ENCODE measurements at places on chromosomes 13 and 19.

- no peak for DNase-seq
These were observed 83.2 kb upstream of the MCF2L start for GRCh38 chr13:112885782-112886268.

DNA sequence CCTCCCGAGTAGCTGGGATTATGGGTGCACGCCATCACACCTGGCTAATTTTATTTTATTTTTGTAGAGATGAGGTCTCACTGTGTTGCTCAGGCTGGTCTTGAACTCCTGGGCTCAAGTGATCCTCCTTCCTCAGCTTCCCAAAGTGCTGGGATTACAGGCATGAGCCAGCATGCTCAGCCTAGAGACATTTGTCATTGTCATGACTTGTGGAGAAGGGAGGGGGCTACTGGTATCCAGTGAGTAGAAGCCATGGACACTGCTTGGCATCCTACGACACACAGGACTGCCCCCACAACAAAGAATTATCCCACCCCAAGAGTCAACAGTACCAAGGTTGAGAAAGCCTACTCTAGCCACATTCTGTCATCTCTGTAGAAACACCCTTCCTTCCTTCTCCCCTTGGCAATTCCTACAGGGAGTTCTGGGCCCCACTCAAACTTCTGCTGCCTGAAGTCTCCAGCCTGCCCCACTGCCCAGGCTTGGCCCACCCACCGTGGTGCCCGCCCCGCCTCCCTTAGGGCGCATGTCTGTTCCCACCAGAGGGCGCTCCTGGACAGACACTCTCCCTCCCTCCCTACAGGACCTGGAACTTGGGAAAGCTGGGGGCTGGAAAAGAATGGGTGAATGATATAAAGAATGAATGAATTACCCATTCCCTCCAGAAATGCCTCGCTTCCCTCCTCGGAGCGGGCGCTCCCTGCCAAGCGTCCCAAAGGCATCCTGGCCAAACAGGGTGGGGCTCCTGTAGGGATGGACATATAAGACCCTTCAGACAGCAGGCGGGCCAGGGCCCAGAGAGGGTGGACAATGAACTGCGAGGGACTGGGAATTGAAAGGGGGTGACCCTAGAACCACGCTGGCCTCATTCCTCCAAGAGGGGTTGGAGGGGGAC is 5.5 kb upstream of the EMP3 start:
- DNase-seq: peak; percentile 67

DNA sequence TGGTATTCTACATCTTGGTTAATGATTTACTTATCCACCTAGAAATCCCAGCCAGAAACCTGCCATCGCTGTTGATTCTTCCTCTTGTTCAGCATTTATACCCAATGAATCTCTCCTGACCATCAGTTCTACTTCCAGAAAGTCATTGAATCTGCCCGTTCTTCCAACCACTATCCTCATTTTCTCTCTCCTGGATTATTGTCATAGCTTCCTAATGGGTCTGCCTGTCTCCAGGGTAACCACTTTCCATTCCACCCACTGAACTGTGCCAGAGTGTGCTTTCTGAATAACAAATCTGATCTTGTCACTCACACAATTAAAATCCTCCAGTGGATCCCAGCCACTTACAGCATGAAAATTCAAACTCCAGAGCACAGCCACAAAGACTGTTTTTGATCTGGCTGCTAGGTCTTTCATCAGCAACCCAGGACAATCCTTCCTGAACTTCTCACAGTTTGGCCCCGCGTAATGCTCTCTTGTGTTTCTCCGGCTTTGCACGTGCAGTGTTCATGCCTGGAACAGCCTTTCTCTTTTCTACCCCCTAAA is 330.6 kb downstream of the SPRY2 start:
- no peak for DNase-seq

GRCh38 chr13:64855506-64855905 is 2374.6 kb downstream of the PCDH9 start:
- DNase-seq: no peak

DNA sequence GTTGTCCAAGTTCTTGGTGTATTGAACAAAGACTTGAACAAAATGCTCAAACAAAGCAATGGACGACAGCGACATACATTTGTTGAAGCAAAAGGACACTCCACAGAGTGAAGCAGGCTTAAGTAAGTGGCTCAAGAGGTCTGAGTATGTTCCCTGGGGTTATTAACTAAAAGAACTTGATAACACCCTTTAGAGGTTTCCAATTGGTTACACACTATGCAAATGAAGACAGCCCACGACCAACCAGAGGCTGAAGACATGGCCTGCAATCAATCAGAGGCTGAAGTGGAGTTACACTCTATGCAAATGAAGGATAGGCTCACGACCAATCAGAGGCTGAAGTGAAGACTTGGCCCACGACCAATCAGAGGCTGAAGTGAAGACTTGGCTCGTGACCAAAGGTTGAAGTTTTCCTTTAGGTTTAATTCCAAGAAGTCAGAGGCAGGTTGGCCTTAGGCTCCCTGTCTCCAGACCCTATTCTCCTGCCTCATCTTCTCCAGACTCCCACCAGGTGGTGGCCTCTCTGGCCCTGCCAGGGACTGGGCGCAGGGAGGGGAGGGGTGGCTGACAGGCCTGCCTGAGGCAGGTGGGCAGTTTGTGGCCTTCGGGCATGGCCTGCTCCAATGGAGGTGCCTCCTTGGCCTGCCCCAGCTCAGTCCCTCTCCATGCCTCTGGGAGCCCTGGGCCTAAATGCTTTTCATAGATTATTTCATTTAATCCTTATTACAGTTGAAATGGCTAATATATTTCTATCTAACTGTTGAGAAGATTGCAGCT is 38.1 kb downstream of the CCDC169 start:
- no peak for DNase-seq

DNA sequence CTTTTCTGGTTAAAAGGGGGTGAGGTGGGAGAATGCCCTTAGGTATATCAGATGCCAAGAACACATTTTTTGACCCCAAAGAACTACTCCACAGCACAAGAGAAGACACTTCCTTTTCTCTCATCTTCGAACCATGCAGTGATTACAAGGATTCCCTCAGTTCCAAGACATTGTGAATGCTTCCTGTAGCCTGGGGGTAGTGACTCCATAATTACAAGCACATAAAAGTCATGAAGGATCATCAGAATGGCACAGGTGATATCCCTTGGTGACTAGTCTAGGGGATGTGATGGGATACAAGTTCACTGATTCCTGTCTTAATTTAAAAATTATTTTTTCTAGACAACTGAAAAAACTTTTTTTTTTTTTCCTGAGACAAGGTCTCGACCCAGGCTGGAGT is 78.0 kb downstream of the ZC3H13 start:
- no peak for DNase-seq

GRCh38 chr13:111476197-111476596 is 155.8 kb downstream of the TEX29 start:
- DNase-seq: no peak

- DNase-seq: no peak
These were observed 2.3 kb downstream of the PRAM1 start for GRCh38 chr19:8500158-8500557.

GRCh38 chr13:80454245-80454644 is 113.3 kb upstream of the SPRY2 start:
- DNase-seq: no peak

- no peak for DNase-seq
These were observed 62.0 kb downstream of the COL4A1 start for GRCh38 chr13:110244976-110245375.

DNA sequence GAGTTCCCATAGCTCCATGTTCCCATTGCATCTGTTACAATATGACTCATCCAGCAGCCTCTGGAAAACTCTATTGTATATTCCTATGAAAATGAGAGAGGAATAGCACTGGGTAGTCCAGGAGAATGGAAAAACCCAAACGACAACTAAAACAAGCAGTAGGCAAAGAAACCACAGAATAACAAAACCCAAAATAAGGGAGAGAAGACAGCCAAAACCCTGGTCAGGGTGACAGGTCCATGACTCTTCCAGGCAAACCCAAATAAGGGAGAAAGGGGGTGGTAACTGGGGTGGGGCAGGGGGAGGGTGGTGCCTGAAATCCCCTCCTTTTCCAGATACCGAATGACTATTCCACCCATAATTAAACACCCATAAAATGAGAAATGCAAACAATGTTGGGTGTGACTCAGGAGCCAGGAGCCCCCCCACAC is 4.0 kb upstream of the ZNF8 start:
- DNase-seq: no peak

DNA sequence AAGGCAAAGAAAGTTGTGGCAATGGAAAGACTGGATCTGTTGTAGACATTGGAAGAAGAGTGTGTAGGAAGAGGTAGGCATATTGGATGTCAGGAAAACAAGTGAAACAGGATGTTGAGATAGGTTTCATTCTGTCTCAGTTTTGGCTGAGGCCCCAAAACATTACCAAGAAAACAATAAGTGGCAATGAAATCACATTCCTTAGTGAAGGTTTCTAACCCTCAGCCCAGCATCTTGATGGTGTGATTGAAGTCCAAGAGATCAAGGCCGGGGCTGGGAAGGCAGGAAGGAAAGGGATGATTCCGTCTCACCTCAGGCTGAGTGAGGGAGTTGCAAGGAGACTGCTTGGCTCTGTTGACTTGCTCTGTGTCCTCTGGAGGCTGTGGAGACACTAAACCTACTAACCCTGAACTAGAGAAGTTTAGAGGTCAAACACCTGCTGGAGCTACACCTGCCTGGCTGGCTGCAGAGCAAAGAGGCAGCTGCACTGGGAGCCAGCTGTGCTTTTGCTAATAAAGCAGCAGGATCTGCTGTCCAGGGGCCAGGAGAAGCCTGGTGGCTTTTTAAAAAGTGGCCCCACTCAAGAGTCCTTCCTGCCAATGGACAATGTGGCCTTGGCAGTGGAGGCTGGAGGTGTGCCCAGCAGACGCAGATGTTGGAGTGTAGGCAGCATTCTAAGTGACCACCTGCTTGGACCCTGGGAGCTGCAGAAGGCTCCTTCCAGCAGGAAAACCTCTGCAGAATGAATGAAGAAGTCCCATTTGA is 53.6 kb downstream of the DGKH start:
- no peak for DNase-seq

DNA sequence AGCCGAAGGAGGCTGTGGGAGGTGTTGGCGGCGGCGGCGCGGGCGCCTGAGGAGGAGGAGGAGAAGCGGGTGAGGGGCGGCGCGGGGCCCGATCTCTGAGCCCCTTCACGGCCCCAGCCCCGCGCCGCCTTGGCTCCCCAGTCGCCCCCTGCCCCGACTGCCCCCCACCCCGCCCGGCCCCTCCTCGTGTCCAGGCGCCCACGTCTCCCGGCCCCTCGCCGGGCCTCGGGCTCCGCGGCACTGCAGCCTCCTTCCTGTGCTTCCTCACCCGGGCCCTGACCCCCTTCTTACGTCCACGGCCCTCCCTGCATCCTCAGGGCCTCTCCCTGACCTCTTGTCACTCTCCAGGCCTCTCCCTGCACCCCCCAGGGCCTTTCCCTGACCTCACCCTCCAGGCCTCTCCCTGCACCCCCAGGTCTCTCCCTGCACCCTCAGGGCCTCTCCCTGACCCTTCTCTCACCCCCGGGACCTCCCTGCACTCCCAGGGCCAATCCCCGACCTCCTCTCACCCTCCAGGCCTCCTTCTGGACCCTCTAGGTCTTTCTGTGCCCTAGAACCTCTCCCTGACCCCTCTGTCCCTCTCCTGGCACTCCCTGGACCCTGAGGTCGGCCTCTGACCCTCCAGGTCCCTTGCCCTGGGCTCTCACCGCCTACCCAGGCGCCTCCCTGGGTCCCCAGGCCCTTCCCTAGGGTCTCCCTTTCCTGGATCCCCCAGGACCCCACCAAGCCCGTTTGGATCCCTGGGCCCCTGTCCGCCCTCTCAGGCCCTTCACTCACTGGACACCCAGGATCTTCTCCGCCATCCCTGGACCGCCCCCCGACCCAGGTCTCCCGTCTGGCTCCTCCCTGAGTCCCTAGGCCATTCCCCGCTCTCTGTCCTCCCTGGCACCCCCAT is 460 bp downstream of the KMT5C start:
- DNase-seq: no peak

- peak; percentile 13 for DNase-seq
These were observed 542.3 kb upstream of the ATXN8OS start for GRCh38 chr13:69565334-69565733.

DNA sequence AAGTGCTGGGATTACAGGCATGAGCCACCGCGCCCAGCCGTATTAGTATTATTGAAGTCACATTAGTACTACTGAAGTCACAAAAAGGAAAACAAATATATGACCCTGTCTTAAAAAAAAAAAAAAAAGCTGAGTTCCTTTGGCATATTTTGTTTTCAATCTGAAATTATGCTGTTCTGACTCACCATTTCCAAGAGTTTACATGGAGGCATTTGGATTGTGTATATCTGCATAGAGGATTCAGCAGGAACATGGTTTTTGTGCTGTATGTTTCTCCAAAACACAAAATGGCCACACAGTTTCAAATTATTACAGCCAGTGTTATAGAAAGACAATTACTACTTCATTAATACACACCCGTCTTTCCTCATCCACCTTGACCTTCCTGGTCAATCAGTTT is 103.5 kb upstream of the TSC22D1 start:
- no peak for DNase-seq

DNA sequence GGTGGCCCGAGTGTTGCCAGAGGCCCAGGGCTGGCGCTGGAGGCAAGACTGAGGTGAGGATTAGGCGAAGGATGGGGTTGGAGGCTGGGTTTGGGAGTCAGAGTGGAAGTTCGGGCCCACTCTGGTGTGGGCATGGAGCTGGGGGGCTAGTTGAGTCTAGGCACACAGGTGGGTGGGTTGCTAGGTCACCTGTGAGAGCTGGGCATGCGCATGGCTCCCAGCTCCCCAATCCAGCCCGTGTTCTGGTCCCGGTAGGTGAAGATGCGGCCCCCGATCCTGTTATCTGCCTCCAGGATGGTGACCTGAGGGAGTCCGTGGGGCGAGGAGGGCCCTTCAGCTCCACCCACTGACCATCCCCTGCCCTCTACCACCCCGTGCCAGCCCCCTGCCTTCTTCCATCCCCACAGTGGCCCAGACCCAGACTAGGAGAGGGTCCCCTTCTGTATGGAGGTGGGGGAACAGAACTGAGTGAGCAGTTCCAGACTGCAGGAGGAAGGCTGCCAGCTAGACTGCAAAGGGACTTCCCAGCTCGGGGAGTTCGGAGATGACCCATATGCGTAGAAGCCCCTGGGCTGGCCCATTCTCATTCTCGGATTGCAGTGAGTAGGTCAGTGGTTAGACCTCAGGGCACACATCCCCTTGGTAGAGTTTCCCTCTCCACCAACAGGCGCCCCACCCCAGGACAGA is 1.7 kb downstream of the IL4I1 start:
- DNase-seq: peak; percentile 58

- DNase-seq: no peak
These were observed 381.6 kb downstream of the KLF5 start for GRCh38 chr13:73440296-73440895.

DNA sequence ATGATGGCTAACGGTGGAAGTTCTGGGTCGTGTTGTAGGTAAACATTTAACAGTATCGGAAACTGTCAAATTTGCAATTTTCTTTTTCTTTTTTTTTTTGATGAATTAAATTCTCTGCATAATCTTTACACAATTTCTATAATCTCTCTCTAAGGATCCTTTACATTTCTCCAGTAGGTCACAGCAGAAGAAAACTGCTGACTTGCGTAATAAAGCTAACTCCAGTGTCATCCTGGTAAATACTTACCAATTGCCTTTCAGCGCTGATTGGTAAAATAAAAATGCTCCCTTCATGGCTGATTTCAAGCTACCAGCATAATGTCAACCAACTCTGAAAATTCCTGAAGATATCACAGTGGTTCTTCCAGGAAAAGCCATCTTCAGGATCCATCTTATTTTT is 510.5 kb upstream of the ATXN8OS start:
- no peak for DNase-seq

Data from GM10248 (cell line).